ENCODE measurements at places on chromosomes 7 and 10.

- no peak for DNase-seq
Measured at GRCh38 chr10:110873951-110874350, 2.2 kb downstream of the PDCD4 start.

DNA sequence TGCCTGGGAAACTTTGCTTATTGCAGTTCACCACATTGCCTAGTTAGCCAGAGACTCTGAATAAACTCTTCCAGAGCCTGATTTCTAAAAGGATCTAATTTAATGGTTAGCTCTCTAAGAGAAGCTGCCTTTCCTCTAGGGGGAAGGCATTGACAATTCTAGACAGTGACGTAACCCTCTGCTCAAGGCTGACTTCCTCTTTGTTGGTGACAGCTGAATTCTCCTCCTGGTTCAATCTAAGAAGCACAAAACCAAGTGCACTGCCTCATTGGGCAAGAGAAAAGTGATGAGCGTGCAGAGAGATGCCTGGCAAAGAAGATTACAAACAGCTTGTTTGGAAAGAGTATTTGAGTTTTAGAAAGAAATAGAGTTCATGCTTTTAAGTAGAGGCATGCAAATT lies 102.7 kb downstream of the MACC1 start:
- peak; percentile 89 for DNase-seq

- no peak for DNase-seq
Measured at GRCh38 chr7:39221901-39222300, 244.2 kb downstream of the POU6F2 start.

DNA sequence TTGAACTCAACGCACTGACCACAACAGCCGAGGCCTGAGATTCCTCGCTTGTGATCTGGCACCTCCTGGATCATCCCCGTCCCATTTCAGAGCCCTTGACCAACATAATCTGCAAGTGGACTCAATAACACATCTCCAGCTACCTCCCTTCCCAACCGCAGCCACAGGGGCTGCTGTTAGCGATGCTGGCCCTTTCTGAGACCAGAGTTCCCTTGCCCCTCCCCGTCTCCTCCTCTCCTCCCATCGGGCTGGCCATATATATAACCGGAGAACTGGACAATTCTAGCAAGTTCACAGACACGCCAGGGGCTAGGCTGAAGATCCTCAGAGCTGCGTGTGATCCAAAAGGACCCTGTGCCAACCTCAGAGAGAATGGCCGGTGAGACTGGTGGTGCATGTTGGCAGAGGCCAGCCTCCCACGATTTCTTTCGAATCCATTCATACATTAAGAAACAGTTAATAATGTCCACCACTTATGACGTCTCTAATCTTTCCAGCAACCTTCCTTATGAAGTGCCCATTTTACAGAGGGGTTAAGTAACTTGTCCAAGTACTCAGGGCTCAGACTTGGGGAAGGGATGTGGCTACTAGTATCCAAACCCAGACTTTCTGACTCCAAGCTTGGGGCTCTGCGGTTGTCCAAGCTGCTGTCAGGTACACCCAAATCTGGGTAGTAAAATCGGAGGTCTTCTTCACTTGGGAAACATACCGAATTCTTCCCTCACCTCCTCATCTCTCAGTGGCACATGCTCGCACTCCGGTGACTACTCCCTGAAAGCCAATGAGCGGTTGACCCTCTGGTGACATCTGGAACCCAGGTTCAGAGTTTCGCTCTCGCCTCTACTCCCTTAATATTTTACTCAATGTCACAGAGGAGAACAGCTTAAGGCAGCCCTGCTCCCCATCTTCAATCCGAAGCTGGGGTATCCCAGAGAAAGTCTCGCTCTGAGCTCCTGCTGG lies 11.2 kb upstream of the FEZF1 start:
- DNase-seq = no peak

DNA sequence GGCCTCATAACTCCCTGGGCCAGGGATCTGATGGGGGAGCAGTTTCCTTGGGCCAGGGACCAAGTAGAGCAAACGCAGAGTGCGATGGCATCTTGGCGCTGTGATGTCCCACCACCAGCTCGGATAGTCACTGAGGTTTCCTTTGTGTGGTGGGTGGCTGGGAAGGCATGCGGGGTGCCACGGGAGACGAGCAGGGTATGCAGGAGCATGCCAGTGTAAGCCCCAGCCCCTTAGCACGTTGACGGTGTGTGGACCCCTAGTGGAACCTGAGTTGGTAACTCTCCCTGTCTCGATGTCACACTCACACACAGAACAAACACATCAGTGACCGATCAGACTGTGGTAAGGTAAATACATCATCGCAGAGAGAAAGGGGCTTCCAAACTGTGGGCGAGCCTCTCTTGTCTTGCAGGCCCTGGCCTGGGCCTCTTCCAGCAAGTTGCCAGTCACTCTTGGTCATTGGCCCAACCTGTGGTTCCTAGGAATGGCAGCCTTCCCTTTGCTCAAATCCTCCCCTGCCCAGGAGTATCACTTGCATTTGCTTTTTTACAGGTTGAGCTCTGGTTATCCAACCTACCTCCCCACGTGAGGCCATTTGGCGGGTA lies 231.6 kb upstream of the GPR26 start:
- no peak for DNase-seq

Data from inflammatory macrophage treated with lipopolysaccharide for 1 hour (primary cell).